ENCODE measurements at places on chromosomes 13 and 19.
A peak's percentile ranks its signal among the peaks of the same experiment; 100 is the strongest.

DNA sequence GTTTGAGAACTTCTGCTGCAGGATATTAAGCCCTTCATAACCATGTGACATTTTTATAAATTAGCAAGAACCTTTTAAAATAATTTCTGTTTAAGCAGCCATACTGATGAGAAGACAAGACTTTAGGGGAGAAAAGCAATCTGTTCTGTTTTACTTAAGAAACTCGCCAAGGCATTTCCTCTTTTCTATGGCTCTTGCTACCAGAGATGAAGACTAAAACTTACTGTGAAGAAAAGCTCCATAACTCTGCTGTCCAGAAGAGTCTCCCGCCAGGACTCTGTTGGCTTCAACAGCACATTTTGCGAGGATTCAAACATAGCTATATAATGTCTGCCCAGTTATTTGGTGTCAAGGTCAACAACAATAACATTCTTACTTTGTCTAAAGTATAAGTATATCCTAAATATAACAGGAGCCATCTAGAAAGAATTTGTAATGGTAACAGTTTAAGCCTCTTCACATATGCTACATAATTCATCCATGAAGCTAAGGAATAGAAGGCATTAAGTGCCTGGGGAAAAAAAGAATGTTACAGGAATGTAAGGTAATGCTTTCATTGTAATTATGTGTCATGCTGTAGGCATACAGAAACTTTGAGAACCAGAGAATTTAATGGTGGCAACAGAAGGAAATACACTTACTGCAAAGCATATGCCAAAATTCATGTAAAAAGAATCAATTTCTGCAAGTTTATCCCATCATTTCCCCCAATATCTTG lies 53.2 kb upstream of the EEF1AKMT1 start:
- no peak for DNase-seq

DNA sequence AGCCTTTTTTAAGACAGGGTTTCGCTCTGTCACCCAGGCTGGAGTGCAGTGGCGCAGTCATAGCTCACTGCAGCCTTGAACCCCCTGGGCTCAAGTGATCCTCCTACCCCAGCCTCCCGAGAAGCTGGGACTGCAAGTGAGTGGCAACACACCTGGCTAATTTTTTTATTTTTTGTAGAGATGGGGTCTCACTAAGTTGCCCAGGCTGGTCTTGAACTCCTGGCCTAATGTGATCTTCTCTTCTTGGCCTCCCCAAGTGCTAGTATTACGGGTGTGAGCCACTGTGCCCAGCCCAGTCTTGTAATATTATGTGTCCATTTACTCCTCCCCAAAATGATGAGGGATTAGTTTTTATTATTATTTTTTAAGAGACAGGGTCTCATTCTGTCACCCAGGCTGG lies 3.1 kb upstream of the LINGO3 start:
- DNase-seq: no peak

- DNase-seq: no peak
These were observed 33.4 kb downstream of the DNAJC3 start for GRCh38 chr13:95710313-95710712.

- no peak for DNase-seq
These were observed 126.8 kb downstream of the LMO7 start for GRCh38 chr13:75762955-75763354.

- DNase-seq: no peak
These were observed 722 bp downstream of the COLGALT1 start for GRCh38 chr19:17555929-17556813.

DNA sequence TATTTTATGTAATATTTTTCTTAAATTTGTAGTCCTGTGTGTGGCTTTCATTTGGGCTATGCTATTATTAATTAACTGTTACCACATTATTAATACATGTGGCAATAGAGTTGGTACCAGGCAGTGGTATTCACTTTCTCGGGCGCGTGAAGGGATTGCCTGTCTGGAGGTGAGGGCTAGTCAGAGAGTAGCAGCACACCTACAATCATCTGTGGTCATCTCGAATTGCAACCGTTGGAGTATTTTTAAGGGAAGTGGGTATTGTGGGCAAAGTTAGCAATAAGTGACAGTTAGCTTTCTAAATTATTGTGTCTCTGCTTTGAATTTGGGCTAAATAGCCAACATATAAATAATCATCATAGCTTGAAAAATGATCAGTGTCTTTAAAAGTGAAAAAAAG lies 20.0 kb upstream of the GPR18 start:
- no peak for DNase-seq

DNA sequence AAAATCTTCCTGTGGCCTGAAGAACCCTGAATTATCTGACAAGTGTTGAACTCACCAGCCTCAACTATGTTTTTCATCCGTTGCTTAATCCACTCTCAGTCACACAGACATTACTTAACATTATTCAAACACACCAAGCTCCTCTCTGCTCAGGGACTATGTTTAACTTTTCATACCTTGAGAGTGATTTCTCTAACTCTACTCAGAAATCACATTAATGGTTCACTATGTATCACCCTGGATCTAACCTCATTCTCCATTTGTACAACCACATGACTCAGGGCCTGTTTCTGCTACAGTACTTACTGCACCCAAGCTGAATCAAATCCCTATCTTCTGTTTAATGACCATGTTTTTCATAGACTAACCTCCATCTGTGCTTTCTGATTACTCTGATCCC lies 553.7 kb upstream of the PRR20A start:
- DNase-seq: no peak

GRCh38 chr19:3470500-3471128 lies 9.7 kb downstream of the SMIM24 start:
- no peak for DNase-seq

DNA sequence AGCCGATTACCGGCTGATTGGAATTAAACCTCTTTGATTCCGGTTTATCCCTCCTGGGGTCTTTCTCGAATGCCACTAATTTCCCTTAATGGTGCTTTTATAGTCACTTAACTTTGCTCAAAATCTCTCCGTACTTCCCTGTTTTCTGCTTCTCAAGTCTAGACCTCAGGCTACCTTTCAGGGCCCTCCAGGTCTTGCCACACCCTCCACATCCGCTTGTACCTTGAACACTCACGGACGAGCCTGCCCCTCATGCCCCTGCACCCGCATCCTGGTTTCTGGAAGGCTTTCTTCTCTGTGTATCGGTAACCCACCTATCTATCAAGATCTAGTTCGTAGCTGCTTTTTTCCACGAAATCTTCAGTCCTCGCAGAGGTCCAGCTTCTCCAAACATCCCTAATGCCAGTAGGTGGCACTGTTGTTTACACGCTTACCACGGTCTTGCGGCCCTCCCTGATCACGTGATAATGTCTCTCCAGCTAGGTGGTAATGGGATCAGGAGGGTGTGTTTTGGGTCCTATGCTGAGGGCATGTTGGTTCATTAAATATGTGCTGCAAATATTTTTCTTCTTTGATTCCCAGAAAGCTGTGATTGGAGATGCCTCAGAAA lies 13.8 kb downstream of the ATP12A start:
- DNase-seq: no peak

- DNase-seq: no peak
These were observed 4.3 kb downstream of the KLF2 start for GRCh38 chr19:16328824-16329482.

GRCh38 chr13:111955412-111956065 lies 111.4 kb upstream of the SOX1 start:
- no peak for DNase-seq

- no peak for DNase-seq
These were observed 318.3 kb downstream of the NDFIP2 start for GRCh38 chr13:79799059-79799867.

GRCh38 chr13:46736541-46737310 lies 60.2 kb downstream of the ESD start:
- DNase-seq: peak; percentile 12

DNA sequence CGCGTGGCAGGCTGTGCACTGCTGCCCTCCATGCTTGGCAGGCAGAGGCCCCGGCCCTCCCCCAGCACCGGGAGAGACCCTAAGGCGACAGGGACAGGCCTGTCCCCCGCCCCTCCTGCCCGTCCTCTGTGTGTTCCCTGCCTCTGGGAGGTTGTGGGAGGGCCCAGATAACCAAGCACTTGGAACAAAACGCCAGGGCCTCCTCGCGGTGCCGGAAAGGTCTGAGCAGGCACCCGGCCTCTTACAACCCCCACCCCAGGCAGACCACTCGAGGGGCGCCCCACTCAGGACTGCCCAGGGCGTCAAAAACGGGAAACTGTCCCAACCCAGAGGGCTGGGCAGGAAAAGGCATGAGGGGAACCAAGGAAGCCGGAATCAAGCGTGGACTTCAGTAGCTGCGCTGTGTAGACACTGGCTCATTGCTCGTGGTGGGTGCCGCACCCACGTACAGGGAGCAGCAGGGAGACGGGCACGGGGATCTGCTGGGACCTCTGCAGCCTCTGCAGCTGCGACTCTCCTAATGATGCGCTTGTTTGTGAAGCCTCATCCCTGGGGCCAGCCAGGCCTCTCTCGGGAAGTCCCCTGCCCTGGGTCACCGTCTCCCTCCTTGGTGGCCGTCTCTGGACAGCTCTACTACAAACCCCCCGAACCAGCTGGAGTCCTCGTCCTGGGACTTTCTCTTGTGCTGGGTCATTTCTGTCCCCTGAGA lies 20.0 kb downstream of the GNA11 start:
- DNase-seq: no peak

DNA sequence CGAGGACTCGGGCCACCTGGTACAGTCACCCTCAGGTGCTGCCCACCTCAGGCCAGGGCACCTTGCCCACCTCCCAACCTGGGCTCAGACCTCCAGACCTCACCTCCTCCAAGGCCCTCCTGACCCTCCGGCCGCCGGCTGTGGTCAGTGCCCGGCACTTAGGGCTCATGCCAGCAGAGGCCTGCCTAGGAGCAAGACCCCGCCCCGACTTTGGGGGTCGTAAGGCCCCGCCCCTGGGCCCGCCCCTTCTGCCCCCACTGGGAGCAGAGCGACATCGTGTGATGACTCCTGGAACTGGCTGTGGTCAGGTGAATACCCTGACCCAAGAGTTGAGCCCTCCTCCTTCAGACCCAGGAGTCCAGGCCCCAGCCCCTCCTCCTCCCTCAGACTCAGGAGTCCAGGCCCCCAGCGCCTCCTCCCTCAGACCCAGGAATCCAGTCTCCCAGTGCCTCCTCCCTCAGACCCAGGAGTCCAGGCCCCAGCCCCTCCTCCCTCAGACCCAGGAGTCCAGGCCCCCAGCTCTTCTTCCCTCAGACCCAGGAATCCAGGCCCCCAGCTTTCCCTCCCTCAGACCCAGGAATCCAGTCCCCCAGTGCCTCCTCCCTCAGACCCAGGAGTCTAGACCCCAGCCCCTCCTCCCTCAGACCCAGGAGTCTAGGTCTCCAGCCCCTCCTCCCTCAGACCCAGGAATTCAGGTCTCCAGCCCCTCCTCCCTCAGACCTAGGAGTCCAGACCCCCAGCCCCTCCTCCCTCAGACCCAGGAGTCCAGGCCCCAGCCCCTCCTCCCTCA lies at the start of gene SBK2:
TSS of gene SBK2 (minus strand) at position 183 of the 790 bp plus-strand sequence. CDS start 839 bp downstream, outside the sequence.
- DNase-seq: no peak

DNA sequence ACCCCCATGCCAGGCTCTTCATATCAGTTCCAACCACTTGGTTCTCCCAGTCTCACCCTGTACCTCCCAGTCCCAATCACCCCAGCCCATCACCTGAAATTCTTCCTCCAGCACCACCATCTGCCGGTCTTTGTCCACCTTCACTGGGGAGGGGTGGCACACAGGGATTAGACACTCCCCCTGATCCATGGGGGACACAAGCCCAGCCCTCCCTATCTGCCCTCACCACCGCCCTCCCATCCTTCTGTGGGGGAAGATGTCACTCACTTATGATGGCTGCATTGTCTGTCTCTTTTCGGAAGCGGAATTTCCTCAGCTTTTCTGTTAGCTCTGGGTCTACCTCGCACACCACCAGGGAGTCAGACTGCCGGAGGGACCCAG lies 685 bp downstream of the GMFG start:
- no peak for DNase-seq

DNA sequence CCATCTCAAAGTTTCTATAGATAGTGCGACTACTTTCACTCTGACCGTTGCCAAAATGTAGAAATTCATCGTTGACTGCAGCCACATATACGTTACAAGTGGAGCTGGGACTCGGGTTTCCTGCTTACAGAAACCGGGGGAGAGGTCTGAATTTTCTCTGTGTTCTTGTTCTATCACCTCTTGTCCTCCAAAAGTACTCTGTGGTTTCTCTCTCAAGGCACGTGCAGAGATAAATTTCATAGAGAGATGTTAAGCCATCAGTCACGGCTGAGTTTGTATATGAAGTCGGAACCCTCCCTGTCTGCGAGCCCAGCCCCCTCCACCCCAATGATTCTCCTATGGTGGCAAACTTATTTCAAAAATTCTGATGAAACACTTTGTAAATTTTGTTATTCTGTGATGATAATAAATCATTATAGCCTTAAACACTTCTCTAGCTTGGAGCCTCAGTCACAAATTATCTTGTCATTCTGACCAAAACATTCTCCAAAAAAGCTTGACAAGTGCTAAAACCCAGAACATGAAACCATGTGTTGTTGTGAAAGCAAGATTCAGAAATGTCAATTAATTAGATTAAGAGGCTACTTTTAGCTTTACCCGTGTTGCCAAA lies 87.5 kb downstream of the TSHZ3 start:
- DNase-seq: no peak

- DNase-seq: peak; percentile 15
These were observed 60.9 kb upstream of the MED4 start for GRCh38 chr13:48155848-48156247.

DNA sequence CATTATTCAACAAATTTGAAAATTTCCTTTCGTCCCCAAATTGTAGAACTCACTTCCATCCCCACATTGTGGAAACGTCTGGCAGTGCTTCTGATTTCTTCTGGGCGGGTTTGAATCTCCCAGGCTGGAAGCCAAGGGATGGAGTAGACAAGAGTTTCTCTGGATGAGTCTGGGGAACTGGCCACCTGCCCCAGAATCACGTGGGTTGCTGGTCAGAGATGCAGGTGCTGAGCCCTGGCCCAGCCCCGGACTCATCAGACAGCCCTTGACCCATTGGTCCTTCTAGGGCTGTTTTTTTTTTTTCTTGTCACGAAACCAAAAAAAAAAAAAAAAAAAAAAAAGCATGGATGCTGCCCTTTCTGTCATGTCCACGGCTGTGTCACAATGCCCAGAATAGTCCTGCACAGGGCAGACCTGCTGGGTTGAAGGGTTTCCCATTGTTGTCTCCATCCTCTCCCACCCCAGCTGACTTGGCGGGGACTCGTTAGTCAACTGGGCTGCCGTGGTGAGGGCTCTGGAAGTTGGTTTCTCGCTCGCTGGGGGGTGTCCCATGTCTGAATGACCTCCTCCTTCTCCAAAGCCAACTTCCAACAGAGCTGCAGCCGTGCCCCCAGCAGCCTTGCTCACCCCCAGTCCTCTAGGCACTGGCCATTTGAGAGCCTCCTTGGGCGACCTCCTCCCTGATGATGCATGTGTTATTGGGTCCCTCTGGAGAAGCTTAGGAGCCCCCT lies 12.8 kb downstream of the CHST8 start:
- DNase-seq: no peak

GRCh38 chr19:4547303-4548237 lies 7.7 kb upstream of the LRG1 start:
- DNase-seq: no peak

DNA sequence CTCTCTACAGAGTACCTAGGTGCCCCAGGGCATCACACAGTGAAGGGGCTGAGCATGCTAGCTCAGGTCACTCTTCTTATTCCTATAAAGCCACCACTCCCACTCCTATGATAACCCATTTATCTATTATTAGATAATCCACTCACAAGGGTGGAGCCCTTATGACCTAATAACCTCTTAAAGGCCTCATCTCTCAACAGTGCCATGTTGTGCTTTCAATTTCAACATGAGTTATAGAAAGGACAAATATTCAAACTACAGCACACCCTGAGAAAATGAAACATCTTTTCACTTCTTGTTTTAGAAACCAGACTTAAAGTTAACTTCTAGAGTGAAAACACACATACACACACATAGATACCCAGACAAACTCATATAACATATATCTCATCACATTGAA lies 1494.9 kb upstream of the MIR17HG start:
- no peak for DNase-seq

Data from KG1 (cell line).